ENCODE measurements at places on chromosomes 16 and 17.
A peak's percentile ranks its signal among the peaks of the same experiment; 100 is the strongest.

DNA sequence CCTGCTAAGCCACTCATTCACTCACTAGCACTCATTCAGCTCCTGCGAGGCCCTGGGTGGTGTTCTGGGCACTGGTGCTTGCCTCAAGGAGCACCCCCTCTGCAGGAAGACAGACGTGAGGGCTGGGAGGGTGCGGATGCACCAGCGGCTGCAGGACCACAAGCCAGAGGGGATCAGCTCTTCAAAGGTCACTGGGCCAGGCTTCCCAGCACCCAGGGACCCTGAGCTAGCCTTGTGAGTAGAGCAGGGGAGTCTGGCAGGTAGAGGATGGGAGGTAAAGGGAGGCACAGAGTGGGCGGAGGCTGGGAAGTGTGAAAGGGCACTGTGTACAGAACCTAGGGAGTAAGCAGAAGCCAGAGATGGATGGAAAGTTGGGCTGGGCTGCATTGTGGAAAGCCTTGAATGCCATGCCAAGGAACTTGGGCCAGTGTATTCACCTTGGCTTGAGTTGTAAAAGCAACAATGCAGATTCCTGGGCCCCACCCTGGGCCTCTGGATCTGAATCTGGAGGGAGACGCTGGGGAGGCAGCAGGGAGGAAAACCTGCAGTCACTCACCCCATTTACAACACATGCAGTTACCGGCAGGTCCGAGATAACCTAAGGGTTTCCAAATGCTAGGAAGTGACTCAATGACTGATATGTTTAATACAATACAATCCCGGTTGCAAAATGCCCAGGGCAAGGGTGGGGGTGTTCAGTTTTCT is 1.7 kb downstream of the IL4R start:
- DNase-seq = peak; percentile 27

DNA sequence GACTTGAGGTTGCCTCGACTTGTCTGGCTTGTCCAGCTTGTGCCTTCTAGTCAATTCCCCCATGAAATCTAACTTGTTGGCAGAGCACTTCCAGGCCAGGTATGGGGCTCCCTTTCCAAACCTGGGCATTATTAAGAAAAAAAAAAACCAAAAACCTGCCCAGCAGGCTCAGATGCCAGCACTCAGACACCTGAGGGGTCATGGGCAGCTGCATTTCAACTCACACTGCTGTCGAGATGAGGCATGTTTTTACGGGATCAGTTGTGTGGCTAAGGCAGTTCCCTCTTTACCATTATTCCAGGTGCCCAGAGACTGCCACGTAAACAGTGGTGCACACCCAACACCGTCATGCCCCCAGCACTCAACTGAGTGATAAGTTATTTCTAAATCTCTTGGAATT is 17.8 kb downstream of the TMEM11 start:
- DNase-seq = no peak

GRCh38 chr17:64441772-64442540 is 7.0 kb upstream of the MILR1 start:
- DNase-seq = peak; percentile 62

DNA sequence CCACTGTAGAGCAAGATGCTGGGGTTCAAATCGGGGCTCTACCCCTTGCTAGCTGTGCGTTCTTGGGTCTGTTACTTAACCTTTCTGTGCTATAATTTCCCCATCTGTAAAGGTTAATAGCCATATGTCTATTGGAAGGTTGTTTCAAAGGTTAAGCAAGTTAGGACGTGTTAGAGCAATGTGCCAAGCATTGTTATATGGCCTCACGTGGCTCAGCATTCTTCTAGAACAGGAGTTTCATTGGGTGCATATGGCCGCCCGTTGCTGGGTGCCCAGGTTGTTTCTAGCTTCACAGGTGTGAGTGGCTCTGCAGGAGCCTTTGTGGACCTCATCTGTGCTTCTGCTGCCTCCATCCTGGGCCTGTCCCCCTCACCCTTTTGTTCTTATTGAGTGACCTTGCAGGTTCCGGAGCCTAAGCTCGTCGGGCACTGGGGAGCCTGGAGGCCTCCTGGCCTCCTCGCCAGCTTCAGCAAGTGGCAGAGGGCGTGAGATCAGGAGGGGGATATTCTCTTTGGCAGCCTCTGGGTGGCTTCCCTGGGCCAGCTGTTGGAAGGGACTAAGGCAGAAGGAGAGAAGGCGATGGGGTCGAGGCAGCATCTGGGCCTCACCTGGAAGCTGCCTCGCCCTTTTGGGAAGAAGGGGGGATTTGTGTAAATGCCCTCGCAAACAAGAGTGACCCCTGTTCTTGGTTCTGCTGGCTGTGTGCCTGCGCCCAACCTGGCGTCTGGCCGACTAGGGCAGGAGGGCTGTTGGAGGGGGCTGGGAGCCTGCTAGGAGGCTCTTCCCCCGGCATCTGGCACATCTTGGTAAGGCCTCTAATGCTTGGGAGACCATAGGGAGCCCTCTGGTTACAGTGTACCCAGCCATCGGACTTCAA is 80.2 kb upstream of the CIBAR2 start:
- DNase-seq = no peak

- peak; percentile 96 for DNase-seq
Measured at GRCh38 chr16:27202923-27203506, 311 bp upstream of the KDM8 start.

DNA sequence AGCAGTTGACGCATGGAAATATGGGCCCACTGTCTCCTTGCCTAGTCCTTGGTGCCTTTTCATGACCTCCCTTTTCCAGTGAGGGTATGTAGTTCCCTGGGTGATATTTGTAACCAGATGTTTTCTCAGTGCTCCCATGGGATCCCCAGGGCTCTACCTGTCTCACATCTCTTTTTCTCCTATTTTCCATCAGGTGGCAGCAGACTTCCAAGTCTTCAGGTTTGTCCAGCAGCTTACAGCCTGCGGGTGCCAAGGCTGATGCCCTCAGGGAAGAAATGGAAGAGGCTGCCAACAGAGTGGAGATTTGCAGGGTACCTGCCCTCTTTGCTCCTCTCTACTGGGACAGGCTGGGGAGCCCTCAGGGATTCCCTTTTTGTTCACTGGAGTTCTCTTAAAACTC is 89.1 kb downstream of the ELAC2 start:
- no peak for DNase-seq

DNA sequence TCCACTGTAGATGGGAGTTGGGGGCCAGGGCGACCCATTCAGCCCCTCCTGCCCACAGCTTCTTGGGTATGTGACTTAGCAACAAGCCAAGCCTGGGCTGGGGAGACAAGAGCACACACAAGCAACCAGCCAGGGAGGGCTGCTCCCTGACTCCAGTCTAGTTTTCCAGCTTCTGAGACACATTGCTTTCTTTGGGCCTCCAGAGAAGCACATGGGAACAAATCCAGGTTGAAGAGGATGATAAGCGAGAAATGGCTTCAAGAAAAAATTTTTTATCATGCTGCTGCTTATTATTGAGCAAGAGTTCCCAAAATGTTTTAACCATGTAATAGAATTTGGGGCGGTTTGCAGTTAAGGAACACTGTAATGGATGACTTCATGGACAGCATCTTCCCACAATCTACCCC is 173.7 kb downstream of the SOX9 start:
- no peak for DNase-seq

DNA sequence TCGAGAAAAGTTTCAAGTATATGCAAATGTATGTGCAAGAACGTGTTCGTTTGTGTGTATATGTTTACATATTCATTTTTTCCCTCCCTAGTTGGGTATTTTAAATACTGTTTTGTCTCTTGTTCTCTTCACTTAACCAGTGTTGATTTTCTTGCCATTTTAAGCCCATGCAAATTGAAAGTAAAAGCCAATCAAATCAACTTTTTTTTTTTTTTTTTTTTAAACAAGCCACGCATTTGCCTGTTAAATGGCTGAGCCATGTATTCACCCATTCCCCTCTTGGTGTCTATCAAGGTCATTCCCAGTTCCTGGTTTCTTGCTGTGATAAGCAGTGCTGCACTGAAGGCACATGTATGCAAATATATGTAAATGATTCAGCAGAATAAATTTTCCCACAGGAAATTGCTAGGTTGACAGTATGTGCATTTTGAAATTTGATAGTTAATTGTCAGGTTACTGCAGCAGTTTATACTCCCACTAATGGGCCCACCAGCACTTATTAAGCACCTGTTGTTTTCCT is 12.2 kb downstream of the ABCC1 start:
- DNase-seq = no peak

GRCh38 chr17:72702998-72703397 is 389.5 kb downstream of the SLC39A11 start:
- DNase-seq = no peak

DNA sequence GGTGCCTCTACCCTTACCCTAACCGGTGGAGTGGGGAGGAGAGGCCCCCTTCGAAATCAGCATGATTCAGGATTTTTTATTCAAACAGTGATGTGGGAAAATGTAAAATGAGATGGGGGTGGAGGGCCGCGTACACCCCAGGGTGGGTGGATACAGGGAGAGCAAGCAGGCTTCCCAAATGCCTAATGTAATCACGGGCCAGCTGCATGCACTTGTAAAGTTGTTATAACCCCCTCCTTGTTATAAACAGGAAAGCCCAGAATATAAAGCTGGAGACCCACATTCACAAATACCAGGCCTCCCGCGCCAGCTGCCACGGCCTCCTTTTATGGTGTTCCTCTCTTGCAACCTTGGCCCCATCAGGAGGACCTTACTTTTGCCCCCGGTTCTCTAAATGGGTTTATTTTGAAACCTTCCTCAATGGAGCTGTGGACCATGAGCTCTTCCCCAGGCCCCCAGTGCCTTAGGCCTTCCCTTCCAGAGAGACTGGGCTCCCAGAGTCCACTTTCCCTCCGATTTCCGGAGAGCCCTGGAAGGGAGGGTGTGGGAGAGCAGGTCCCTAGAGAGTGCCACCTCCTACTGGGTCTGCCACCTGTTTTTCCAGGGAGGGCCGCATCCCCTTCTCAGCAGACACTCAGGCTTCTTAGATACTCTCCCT is 906 bp upstream of the FOXL1 start:
- no peak for DNase-seq

GRCh38 chr16:51461255-51461654 is 310.2 kb upstream of the SALL1 start:
- no peak for DNase-seq

- DNase-seq = no peak
Measured at GRCh38 chr17:49576917-49577649, 1.4 kb downstream of the NXPH3 start.

- DNase-seq = no peak
Measured at GRCh38 chr17:73550556-73550955, 93.7 kb downstream of the SDK2 start.

- DNase-seq = no peak
Measured at GRCh38 chr17:4616476-4616875, 25.0 kb downstream of the ALOX15 start.

- no peak for DNase-seq
Measured at GRCh38 chr16:24204150-24204665, 51.9 kb upstream of the CACNG3 start.

GRCh38 chr17:77577491-77577890 is 381.0 kb upstream of the TNRC6C start:
- no peak for DNase-seq

DNA sequence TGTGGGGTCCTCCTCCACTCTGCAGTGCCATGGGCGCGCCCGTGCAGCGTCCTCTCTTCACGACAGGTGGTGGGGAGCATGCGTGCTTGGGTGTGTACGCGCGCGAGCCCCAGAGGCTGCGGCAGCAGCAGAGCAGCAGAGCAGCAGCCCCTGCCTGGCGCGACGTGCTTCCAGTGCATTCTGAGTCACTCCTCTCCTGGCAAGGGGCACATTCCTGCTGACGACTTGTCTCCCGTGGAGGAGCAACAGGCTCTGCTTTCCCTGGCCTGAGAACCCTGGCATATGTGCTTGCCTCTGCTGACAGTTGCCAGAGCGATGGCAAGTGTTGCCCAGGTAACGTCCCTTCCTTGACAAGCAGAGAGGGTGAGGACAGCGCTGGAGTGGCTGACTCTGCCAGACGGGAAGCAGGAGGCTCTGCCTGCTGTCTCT is 133.8 kb upstream of the PLCG2 start:
- peak; percentile 74 for DNase-seq

GRCh38 chr17:17525956-17526355 is 29.8 kb upstream of the RASD1 start:
- DNase-seq = no peak
